ENCODE measurements at places on chromosomes 5 and 9.

DNA sequence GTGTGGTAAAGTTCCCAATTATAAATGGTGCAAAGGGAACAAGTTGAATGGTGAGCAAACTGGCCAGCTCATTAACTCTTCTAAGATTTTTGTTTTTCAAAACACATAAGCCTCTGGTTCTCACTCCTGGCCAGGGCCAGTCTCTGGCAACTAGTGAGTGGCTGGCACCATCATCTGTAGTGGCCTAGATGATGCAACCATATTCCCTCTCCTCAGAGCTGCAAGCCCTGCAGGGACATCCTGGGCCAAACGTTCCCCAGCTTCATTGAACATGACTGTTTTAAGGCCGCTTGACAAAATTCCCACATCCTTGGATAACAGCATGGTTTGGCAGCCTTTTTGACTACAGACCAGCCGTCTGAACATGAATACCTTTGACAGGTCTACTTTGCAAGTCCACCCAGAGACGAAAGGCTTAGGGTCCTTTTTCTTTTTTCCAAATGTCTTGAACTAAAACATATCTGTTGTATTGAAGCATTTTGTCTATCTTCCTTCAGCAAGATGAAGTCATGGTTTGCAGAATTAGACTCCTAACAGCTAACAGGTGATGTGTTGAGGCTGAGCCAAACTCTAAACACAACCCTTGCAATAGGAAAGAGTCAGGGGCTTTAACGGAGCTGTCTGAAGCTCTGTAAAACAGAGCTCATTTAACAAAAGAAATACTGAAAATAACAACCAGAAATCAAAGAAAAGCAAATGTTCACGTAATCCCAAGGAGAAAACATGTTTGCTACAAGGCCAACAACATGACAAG is 23.8 kb downstream of the MACROH2A1 start:
- DNase-seq: no peak
- H3K4me3 ChIP-seq: no peak overlapping the region
- no peaks in the 10 kb centered on the region for H3K27me3 ChIP-seq

- H3K27ac ChIP-seq: no peak overlapping the region
- H3K27me3 ChIP-seq: no peaks in the 10 kb centered on the region
- peaks cover 4% of the 10 kb centered on the region for H3K36me3 ChIP-seq
- no peak overlapping the region for H3K4me3 ChIP-seq
- no peaks in the 10 kb centered on the region for H3K4me1 ChIP-seq
- peak; percentile 67 for DNase-seq
Observed at GRCh38 chr5:15610216-15610615, 110.2 kb downstream of the FBXL7 start.

DNA sequence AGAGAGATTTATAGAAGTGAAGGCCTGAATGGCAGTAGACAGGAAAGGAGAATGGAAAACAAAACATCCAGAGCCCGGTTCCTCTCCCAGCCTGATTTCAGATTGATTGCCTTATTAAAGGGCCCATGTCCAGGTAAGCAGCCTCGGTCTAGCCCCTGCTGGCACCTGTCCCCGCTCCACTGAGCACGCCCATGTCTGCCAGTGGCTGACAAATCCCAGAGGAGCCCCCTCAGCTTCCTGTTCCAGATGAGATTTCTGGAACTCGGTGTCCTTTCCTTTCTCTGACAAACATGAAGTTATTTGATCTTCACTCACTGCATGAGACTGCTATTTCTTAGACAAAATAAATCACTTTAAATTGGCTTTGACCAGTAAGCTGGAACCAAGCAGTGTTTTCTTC is 187.0 kb upstream of the ADCY2 start:
- no peaks in the 10 kb centered on the region for H3K36me3 ChIP-seq
- no peaks in the 10 kb centered on the region for H3K27me3 ChIP-seq

DNA sequence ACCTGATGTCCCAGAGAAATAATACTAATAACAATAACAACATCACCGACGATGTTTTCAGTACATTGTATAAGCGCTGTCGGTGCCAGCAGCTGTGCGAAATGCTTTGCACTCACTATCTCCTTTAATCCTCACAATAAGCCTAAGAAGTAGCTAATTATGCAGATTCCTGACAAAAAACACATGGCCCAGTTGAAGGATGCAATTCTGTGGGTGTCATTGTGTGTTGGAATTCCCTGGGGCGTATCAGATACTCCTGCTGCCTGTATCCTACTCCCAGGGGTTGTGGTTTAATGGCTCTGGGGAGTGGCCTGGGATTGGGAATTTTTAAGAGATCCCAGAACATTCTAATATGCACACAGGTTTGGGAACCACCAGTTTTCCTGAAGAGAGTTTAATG is 154.0 kb downstream of the RGS3 start:
- peak; percentile 41 for DNase-seq
- no peak overlapping the region for H3K4me3 ChIP-seq
- H3K4me1 ChIP-seq: peaks cover 20% of the 10 kb centered on the region
- no peaks in the 10 kb centered on the region for H3K27me3 ChIP-seq

DNA sequence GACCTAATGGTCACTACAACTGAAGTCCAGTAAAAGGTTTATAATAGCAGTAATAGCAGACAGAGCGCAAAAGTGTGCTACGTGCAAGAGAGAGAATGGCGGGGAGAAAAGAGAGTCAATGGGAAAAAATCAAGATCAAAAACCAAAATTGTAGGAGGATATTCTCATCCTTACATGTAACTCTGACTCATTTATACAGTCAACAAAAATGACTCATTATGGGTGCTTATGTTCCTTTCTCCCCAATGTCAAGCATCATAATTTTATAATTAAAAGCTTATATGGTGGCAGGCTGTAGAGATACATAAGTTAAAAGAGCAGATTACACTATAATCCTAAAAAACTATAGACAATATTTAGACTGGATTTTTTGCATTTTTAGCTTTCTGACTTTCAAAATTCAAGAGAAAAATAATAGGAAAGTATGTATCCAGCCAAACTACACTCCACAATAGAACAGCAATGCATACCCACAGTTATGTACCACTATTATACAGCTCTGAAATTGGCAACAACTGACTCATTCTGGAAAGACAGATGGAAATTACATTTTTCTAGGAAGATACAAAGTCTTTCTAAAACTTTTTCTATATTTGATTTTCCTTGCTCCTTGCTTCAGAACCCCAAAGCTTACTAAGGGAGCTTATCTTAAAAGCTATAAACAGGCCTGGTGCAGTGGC is 78.4 kb downstream of the PLPP1 start:
- H3K27me3 ChIP-seq: no peaks in the 10 kb centered on the region
- no peak for DNase-seq
- H3K27ac ChIP-seq: no peak overlapping the region
- H3K4me3 ChIP-seq: no peak overlapping the region
- peaks cover 68% of the 10 kb centered on the region for H3K36me3 ChIP-seq
